ENCODE measurements at places on chromosomes 11 and 22. TPM values are rescaled to one million over a fixed set of nuclear protein-coding genes. Genes with fewer than 3 reads are reported as not detected.

Gene PANX1
- 11.0 TPM for polyA plus RNA-seq

Gene RIMBP3C
- not detected for polyA plus RNA-seq

Gene SAA4
- not detected for polyA plus RNA-seq

Gene MMP8
- not detected for polyA plus RNA-seq

Gene POU2AF2
- polyA plus RNA-seq, result not detected

Gene RAG2
- not detected for polyA plus RNA-seq

Gene SCN3B
- not detected for polyA plus RNA-seq

Gene RASD2
- 0.06 TPM for polyA plus RNA-seq

Gene RBMXL2
- not detected for polyA plus RNA-seq

All from CD4-positive, CD25-positive, alpha-beta regulatory T cell (primary cell).